ENCODE measurements at places on chromosomes 7 and 10.

DNA sequence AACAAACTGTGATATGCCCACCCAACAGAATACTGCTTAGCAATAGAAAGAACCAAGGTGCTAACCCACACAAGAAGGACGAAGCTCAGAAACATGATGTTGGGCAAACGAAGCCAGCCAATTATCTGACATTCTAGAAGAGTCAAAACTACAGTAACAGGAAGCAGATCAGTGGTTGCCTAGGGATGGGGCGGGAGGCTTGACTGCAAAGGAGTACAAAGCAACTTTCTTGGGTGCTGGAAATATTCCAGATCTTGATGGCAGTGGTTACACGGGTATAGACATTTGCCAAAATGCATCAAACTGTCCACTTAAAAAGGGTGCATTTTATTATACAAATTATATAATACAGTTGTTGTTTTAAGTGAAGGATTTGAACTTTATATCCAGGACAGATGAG, 41.1 kb upstream of the RET start:
- no peak for DNase-seq

- no peak for DNase-seq
Observed at GRCh38 chr7:155861480-155861868, 49.2 kb upstream of the SHH start.

DNA sequence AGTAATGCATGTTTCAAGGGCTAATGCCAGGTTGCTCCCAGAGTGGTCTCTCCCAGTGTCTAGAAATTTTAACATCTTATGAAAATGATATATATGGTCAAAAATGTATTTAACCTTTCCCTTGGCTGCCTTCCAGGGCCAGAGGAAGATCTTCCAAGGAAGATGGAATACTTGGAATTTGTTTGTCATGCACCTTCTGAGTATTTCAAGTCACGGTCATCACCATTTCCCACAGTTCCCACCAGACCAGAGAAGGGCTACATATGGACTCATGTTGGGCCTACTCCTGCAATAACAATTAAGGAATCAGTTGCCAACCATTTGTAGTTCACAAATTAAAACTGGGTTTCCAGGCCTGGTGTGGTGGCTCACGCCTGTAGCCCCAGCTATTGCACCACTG, 9.0 kb downstream of the GATAD1 start:
- DNase-seq = no peak

GRCh38 chr7:116445447-116446211, 53.9 kb upstream of the CAV2 start:
- DNase-seq = no peak

DNA sequence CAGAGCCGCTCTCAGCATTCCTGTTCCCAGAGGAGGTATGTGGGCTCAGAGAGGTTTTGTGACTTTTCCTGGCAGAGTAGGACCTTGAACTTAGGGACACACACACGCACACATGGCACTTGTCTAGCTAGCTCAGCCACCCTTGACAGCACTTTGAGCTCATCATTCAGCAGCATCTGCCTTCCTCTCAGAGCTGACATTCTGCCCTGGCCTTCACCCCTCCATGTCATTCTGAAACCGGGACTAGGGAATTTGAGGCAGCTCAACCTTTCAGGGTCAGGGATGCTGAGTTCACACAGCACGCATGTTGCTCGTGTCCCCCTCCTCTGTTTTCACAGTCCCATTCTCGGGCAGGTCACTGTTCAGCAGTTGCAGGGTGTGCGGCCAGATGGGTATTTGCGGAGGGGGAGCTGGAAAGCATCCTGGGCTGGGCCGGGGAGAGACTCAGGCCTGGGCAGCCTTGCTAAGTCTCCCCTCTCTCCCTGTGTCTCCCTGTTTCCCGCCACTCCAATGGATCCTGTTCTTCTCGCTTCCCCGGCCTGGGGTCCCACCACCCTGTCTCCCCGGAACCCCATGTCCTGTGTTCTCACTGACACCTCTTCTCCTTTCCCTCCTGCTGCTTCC, 78.0 kb downstream of the COL13A1 start:
- no peak for DNase-seq

DNA sequence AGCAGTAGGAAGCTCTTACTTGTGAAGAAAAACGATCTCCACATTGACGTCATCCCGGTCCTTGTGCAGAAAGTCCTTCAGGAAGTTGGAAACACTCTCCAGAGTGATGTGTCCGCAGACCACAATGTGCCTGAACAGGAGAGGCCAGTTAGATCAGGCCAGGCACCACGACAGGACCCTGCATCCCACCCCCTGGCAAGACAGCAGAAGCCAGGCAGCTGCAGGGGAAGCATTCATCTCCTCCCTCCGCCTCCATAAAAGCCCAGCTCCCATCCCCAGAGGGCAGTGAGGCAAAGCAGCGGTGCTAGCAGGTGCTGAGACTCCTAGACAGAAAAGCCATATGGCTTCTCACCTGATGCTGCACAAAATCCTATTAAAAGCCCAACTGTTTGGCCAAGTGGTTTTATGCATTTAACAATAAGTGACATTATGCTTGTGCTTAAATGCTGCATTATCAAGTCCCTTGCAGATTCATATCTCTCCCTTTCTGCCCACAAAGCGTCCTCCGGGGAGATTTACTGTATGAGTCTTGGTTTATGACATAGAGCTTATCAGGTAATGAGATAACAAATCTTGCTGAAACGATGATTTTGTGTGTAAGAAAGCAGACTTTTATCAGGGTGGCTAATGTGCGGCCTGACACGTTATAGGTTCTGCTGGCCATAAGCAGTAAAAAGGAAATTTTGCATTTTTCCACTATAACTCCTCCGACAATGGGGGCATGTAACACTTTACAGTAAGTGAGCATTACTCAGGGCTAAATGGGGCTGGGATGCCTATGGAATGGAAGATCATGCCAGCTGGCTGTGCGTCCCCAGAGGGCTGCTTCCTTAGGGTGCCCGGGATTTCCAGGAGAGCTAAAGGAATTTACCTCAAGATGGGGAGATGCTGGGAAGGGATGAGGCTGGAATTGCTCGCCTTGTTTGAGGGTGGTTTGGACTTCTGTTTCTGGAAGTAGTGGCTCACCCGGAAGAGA, 546.9 kb downstream of the KCNMA1 start:
- DNase-seq = no peak

DNA sequence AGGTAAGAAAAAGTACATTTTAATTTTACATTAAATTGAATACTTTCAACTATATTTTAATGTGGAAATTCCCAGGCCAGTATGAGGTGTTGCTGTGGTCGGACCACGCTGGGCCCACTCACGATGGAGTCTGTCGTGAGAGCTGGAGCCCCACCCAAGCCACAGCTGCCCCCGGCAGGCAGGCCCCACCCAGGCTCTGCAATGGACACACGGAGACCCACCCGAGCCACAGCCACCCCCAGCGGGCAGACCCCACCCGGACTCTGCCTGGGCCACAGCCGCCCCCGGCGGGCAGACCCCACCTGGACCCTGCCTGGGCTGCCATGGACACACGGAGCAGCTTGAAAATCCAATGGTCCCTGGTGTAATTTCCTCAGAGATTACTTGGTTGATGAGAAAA, 141.3 kb downstream of the PTPRN2 start:
- no peak for DNase-seq

- DNase-seq = no peak
Observed at GRCh38 chr10:132855889-132856288, 69.9 kb upstream of the NKX6-2 start.

DNA sequence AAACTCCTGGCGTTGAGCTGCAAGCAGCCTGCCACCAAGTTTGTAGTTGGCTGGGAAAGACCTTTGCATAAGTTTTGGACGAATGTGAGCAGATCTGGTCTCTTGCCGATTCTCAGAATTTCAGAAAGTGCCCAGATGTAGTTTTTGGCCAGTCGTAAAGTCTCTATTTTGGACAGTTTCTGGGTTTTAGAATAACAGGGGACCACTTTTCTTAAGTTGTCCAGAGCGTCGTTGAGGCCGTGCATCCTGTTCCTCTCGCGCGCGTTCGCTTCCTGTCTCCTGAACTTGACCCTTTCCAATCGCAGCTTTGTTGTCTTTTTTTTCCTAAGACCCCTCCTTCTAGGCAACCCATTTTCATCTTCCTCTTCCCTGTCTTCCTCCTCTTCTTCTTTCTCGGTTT, 1.8 kb downstream of the NEUROD6 start:
- DNase-seq = no peak

- no peak for DNase-seq
Observed at GRCh38 chr7:11642276-11642675, 189.7 kb downstream of the THSD7A start.

DNA sequence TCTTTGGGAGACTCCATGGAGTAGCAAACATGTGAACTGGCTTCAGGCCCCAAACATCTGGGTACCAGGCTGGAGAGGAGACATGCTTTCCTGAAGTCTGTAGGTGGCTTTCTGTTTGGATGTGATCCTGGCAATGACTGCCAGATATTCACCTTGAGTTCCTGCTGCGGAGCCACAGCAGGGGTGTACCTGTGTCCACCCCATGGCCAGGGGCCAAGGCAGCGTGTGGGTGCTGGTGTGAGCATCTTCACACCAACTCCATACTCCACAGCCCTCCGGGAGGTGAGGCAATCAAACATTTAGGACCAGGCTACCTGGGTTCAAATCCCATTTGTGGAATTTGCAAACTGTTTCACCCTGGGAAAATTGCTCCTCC, 113.0 kb downstream of the ADCY1 start:
- no peak for DNase-seq

DNA sequence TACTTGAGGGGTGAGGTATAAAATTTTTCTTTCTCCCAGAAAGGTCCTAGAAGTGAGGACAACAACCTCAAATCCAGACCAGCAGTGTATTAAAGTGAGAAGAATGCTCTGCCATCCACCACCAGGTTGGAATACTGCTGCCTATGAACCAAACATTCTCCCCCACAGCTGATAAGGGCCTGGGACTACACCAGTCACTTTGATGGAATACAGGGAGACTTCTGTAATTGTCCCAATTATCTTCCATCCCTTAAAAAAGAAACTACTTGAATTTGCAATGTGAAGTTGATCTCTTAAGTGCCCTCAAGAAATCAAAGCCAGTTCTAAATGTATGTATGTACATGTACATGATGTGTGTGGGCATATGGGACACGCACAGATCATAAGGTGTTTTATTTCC, 3.0 kb downstream of the TBX20 start:
- no peak for DNase-seq

DNA sequence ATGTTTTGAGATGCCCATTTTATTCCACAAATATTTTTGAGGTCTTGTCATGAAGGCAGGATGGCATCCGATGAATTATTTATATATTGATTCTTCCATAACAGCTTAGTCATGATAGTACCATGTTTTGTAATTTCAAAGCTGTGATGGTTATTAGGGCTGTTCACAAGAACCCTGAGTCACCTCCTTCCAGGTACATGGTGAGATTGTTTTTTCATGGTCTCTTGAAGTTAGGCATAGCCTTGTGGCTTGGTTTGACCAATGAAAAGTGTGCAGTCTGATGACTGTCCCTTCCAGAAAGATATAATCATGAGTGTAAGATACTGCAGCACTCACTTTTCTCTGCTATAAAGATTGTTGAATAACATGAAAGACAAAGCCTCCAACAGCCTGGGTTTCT, 274.8 kb downstream of the FGFR2 start:
- DNase-seq = no peak

DNA sequence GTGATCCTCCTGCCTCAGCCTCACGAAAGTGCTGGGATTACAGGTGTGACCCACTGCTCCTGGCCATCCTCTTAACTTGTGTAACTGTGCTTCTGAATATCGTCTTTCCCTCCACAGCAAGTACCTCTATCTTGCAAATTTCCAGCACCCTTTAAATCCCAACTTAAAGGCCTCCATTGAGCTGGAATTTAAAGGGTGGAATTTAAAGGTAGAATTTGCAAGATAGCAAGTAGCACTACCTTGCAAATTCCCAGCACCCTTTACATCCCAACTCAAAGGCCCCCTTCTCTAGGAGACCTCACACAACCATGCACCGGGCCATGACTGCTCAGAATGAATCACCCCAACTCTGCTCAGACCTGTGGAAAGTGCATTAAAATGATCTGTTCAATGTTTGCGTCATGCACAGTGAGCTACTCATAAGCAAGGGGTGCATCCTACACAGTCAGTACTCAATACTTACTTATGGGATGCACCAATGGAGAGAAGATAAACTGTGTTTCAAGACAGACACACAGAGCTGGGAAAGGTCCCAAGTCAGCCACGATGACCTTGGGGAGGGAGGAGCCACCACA, 17.8 kb upstream of the SDK1 start:
- no peak for DNase-seq
